Activated T-helper 1 cell treated with Interleukin-2 at 50 U/mL for 16 hours (primary cell): ENCODE measurements at places on chromosomes 1 and 21.

DNA sequence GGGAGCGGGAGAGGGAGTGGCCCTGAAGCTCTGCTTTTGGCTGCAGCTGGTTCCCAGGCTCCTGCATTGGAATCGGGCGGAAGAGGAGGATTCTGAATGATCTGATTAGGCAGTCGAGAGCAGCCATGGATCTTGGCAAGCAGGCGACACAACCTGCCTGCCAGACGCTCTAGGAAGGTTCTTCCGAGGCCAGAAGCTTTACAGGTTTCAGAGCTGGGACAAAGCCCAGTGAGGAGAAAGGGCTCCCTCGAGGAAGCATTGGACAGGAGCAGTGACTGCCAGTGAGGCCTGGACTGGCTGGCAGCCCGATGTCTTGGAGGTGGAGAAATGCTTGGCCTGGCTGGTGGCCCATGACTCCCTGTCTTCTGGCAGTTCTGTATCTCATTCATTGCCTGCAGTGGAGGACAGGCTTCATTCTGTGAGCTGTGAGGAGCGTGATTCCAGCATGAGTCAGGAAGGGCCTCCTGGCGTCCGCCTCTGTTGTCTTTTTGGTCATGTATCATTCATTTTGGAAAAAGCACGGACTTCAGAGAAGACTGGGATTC, 132.7 kb upstream of the IPO9 start:
- DNase-seq, result no peak

DNA sequence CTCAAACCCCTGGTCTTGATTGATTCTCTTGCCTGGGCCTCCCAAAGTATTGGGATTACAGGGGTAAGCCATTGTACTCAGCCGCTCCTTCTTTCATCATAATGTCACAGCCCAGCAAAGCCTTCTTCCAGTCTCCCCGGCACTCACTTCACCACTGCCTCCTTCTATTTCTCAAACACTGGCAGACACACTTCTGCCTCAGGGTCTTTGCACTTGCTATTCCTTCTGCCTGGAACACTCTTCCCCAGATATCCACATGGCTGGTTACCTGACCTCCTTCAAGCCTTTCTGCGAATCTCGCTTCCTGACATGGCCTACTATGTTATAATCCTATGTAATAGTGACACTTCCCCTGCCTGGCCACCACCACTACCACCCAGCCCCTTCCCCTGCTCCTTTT, 7.2 kb upstream of the SLC9A1 start:
- no peak for DNase-seq

GRCh38 chr1:212247179-212247721, 38.0 kb upstream of the PPP2R5A start:
- DNase-seq, result no peak

- DNase-seq, result no peak
These were observed 283.6 kb downstream of the AJAP1 start for GRCh38 chr1:4937876-4938534.

DNA sequence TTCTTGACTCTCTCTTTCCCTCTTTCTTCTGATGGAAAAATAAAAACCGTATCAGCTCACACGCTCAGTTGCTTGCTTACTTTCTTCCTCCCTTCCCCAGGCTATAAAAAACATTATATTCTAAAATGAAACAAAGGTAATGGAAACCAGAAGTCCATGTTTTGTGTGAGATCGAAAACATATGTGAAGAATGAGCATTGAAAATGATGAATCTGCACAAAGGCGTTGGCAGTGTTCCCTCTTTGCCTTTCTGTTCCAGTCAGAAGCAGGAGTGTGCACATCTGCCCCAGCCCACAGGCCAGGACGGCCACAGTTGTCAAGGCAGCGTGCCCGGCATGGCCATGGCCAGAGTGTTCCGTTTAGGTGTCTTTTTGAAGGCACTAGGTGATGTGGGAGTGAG, 185.3 kb upstream of the USP24 start:
- no peak for DNase-seq

DNA sequence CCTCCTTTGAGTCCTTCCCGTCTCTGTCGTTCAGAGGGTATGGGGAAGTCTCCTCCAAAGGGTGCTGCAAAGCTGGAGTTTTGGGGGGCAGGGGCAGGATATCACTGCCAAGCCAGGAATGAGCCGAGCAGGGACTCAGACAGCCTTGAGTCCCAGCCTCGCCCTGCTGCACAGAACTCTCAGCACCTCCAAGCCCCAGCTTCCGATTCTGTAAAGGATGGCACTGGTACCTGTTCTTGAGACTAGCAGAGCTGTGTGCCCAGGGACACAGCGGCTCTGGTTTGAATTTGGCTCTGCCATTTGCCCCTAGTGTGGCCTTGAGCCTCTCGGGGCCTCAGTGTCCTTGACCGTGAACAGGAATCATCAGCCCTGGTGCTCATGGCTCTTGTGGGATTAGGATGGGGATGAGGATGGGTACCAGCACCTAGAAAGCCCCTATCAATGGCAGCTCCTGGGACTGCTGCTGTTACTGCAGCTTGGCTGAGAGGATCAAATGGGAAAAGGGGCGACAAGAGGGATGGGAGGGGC, 1.5 kb upstream of the FBLIM1 start:
- no peak for DNase-seq

DNA sequence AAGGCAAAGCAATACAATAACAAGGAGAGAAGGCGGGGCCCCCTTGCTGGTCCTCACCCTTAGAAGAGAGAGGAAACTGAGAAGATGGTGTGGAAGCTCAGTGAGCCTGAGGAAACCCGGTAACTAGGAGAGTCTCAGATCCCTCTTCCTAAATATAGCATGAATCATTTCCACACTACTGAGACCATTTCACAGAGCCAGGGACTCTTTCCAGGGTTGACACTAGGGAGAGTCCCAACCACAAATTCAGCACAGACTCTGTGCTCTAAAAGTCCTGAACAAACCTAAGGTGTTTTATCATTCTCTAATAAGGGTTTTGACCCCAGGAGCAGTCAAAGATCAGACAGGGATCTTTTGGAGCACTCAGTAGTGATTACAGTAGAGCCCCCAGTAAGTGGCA, 647.7 kb downstream of the KCNT2 start:
- no peak for DNase-seq

DNA sequence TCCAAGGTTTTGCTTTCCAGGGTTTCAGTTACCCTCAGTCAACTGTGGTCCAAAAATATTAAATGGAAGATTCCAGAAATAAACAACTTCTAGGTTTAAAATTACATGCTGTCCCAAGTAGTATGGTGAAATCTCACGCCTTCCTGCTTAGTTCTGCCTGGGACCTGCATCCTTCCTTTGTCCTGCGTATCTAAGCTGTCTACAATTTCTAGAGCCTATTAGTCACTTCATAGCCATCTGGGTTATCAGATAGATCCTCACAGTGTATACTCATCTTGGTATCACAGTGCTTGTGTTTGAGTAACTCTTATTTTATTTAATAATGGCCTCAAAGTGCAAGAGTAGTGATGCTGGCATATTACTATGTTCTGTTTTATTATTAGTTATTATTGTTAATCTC, 157.7 kb downstream of the ROR1 start:
- no peak for DNase-seq

DNA sequence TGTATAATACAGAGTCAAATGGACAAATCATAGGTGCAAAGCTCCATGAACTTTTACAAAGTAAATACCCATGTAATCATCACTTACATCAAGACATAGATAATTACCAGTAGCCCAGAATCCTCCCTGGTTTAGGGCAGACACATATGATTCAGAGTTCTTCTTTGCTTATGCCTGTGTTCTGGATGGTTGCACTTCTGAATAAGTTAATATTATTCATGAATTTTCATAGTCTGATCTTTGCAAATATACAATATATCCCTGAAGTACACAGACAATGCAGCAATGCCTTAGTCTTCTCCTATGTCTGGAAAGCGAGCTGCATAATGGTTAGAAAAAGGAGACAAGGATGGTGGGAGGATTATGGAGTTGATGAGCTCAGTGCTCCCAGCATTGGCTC, 122.4 kb upstream of the PLXNA2 start:
- DNase-seq, result no peak

DNA sequence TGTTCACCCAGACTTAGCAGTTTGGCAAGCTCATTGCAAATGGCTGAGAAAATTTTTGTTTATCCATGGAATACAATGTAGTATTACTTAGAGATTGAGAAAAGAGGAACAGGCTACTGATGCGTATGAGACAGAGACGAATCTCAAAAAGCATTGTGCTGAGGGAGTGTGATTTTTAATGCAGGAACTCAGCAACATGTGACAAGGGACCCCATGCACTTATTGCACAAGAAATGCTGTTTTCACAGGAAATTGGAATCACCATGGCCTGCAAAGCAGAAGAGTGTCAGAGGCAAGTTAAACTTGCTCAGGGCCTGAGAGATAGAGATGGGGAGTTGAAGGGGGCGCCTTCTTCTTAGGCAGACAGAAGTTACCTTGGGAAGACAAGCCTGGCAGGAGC, 32.6 kb upstream of the TLR5 start:
- DNase-seq, result no peak

DNA sequence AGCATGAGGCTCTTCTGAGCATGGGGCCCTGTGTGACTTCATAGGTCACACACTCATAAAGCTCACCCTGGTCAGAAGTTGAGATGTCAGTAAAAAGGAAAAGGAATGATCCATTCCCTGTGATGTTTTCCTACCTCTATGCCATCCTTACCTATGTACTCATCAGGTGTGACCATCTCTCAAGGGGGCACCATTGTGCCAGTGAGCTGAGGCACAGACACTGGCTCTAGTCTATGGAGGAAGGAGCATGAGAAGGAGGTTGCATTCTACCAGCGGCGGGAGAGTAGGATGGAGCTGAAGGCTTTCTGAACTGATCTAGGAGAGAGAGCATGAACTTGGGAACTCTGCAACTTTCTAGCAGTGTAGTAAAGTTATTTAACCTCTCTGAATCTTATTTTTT, 65.8 kb upstream of the RGL1 start:
- no peak for DNase-seq

GRCh38 chr1:162722036-162722435, 68.5 kb upstream of the HSD17B7 start:
- DNase-seq, result no peak

DNA sequence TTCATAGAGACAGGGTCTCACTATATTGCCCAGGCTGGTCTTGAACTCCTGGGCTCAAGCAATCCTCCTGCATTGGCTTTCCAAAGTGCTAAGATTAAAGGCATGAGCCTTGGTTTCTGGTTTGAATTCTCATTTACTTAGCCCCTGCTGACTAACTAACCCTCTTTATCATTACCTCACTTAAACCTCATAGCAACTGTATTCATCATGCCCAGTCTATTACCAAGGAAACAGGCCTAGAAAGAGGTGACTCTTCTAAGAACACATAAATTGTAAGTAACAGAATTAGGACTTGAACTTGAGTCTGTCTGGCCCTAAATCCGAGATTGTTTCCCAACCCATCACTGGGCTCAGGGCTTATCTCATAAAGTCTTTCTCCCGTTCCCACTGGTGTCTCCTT, 44.2 kb downstream of the TMEM53 start:
- DNase-seq, result no peak

DNA sequence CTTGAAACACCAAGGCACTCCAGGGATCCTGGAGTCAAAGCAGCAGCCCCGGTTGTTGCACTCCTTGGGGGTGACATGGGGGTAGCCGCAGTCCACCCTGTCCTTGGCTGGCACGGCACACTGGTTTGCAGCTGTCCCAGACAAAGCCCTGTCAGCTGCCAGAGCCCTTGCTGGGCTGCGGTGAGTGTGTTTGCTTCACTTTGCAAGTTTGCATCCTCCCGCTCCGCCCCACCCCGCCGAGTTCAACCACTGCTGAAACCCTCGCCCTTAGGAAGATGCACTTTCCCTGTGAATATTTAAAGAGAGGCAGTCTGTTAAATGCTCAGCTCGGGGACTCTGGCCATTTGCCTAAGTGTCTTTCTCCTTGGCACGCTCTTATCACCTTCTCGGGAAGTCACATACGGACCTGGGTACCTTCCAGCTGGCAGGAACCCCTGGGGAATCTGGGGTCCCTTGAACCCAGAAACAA, 1.7 kb downstream of the TFF3 start:
- DNase-seq, result no peak

DNA sequence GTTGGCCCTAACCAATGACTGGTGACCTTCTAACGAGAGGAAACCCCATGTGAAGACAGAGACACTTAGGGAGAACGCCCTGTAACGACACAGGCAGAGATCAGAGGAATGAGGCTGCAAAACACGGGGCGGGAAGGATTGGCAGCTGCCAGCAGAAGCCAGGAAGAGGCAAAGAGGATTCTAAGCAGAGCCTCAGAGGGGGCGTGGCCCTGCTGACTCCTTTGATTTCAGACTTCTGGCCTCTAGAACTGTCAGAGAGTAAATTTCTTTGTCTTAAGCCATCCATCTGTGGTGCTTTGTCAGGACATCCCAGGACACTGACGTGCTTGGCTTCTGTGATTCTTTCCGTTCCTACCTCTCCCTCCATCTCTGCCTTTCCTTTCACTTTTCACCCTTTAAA, 79.3 kb downstream of the SH3BGR start:
- no peak for DNase-seq

DNA sequence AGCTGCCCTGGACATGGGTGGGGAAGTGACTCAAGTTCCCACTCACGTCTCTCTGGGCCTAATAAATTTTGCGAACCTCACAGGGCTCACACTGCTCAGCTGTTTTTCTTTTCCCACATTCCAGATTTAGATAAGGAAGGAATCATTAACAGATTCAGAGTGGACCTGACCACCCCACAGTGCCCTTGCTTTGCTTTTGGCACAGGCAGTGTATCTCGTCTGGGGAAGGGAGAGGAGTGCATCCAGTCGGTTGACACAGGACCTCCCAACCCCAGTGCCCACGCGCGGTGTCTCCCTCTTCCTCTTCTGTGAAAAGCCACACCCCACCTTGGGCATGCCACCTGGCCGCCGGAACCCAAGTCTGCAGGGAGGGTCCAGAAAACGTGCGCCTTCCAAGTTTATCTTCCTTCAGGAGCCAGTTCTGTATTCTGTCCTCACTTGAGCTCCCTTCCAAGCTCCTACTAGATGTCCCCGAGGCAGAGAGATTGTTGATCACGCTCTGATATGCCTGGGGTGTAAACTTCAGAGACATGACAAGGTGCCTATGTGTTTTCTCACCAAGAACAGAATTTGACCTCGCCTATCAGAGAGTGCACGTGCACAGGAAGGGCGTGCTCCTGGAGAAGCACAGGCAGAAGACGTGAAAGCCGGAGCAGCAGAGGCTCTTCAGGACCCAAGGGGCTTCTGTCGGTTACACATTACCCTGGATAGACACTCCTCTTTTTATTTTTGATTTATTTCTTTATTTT, 9.5 kb upstream of the SLC2A5 start:
- no peak for DNase-seq

GRCh38 chr21:45036630-45037029, 37.8 kb upstream of the ADARB1 start:
- DNase-seq, result no peak

GRCh38 chr1:205568469-205569361, 63.1 kb downstream of the ELK4 start:
- DNase-seq, result no peak

- no peak for DNase-seq
These were observed 76.6 kb downstream of the DMRTA2 start for GRCh38 chr1:50346621-50347020.

GRCh38 chr1:163107655-163108054, 38.5 kb downstream of the RGS4 start:
- DNase-seq, result no peak

- peak; percentile 89 for DNase-seq
These were observed 37.0 kb downstream of the NUAK2 start for GRCh38 chr1:205284420-205285144.

- DNase-seq, result no peak
These were observed 192.4 kb downstream of the TGFBR3 start for GRCh38 chr1:91693557-91693956.
